Esophagus squamous epithelium (tissue), 5 donors: ENCODE measurements at places on chromosomes 3 and 15. TPM values are rescaled to one million over a fixed set of nuclear protein-coding genes. Genes with fewer than 3 reads are reported as not detected.

The FBXO40 gene
- not detected for total RNA-seq

The GALNT15 gene
- total RNA-seq: 117 TPM

The LRRN1 gene
- 0.47 TPM for total RNA-seq

The MST1R gene
- 18.9 TPM for total RNA-seq

The TMEM108 gene
- 0.22 TPM for total RNA-seq

The KNL1 gene
- total RNA-seq: 17.8 TPM

The CFAP20DC gene
- total RNA-seq: 9.8 TPM

The GOLGA8J gene
- not detected for total RNA-seq

The PHLDB2 gene
- total RNA-seq: 19.8 TPM

The FBXL22 gene
- 4.9 TPM for total RNA-seq

The PDZRN3 gene
- 22.1 TPM for total RNA-seq

The XIRP1 gene
- total RNA-seq: not detected

The SI gene
- total RNA-seq: not detected

The MEF2A gene
- 29.4 TPM for total RNA-seq

The NRROS gene
- 0.70 TPM for total RNA-seq

The ZSCAN2 gene
- 0.45 TPM for total RNA-seq

The NLGN1 gene
- total RNA-seq: 0.34 TPM

The RAB6B gene
- total RNA-seq: 0.34 TPM

The ST6GAL1 gene
- total RNA-seq: 23.8 TPM

The CACNA2D3 gene
- total RNA-seq: 7.1 TPM

The PAK2 gene
- 42.0 TPM for total RNA-seq

The POLQ gene
- 8.2 TPM for total RNA-seq

The BFSP2 gene
- total RNA-seq: not detected

The PIERCE2 gene
- total RNA-seq: not detected

The SLC12A6 gene
- 70.3 TPM for total RNA-seq

The CEMIP gene
- 2.8 TPM for total RNA-seq

The AGBL1 gene
- total RNA-seq: 0.19 TPM

The VGLL3 gene
- 6.8 TPM for total RNA-seq
